ENCODE measurements at places on chromosomes 4 and X. TPM values are rescaled to one million over a fixed set of nuclear protein-coding genes. Genes with fewer than 3 reads are reported as not detected.

The P2RY10 gene
- 0.39 TPM for total RNA-seq

The FRMD7 gene
- 1.6 TPM for total RNA-seq

The AMER1 gene
- 7.6 TPM for total RNA-seq

The CLDN22 gene
- not detected for total RNA-seq

The ZNF280C gene
- total RNA-seq = 8.3 TPM

The RAI2 gene
- 28.0 TPM for total RNA-seq

The NHS gene
- 17.4 TPM for total RNA-seq

The CXorf65 gene
- total RNA-seq = not detected

The HSD17B10 gene
- 92.0 TPM for total RNA-seq

The LRP2BP gene
- total RNA-seq = 2.1 TPM

The CHRNA9 gene
- not detected for total RNA-seq

The PABPC1L2B gene
- not detected for total RNA-seq

The RPGR gene
- total RNA-seq = 31.4 TPM

The GLOD5 gene
- total RNA-seq = not detected

The TRIM60 gene
- total RNA-seq = not detected

The NPY2R gene
- not detected for total RNA-seq

The F11 gene
- not detected for total RNA-seq

The ACE2 gene
- 1.8 TPM for total RNA-seq

The NXF2 gene
- total RNA-seq = not detected

The MAGEA2B gene
- total RNA-seq = not detected

The USP17L10 gene
- not detected for total RNA-seq

The STBD1 gene
- 6.9 TPM for total RNA-seq

The RHOXF2 gene
- not detected for total RNA-seq

The CT45A2 gene
- total RNA-seq = not detected

The SYN1 gene
- 1.4 TPM for total RNA-seq

The CCDC110 gene
- total RNA-seq = 2.3 TPM

The MAPK10 gene
- 178 TPM for total RNA-seq

The NLGN4X gene
- total RNA-seq = 5.9 TPM

The TMEM131L gene
- total RNA-seq = 12.1 TPM

The RIPPLY1 gene
- total RNA-seq = not detected

The RS1 gene
- not detected for total RNA-seq

The CLNK gene
- 0.31 TPM for total RNA-seq

The ZAR1 gene
- total RNA-seq = not detected

The DDX53 gene
- not detected for total RNA-seq

The SYNPO2 gene
- 381 TPM for total RNA-seq

The TMSB4X gene
- 3,112 TPM for total RNA-seq

The LRAT gene
- total RNA-seq = 1.1 TPM

Measured in ureter (tissue), 1 donor.